ENCODE measurements at places on chromosomes 5 and 9.
A peak's percentile ranks its signal among the peaks of the same experiment; 100 is the strongest.

DNA sequence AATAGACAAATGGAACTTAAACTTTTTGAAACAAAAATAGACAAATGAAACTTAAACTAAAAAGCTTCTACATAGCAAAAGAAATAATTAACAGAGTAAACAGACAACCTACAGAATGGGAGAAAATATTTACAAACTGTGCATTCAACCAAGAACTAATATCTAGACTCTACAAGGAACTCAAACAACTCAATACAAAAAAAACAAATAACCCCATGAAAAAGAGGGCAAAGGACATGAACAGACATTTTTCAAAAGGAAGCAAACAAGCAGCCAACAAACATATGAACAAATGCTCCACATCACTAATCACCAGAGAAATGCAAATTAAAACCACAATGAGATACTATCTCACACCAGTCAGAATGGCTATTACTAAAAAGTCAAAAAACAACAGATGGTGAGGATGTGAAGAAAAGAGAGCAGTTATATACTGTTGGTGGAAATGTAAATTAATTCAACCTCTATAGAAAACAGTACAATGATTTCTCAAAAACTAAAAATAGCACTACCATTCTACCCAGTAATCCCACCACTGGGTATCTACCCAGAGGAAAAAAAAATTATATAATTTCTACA lies 170.8 kb upstream of the RGMB start:
- DNase-seq: no peak

DNA sequence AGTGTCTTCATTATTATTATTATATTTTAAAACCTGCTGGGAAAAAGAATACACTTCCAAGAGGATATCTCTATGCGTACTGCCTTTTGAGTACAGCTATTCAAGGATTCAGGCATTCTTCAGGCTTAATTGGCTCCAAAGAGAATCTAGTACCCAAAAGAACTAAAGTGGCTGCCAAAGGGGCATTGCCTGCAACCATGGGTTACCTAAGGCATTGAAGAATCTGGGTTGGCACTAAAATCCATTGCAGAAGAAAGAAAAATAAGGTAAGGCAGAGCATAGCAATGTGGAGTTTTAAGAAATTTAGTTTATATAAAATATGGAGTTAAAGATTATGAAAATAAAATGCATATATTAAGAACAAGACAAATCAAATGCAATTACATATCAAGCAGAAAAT lies 223.5 kb downstream of the TMEM161B start:
- no peak for DNase-seq

DNA sequence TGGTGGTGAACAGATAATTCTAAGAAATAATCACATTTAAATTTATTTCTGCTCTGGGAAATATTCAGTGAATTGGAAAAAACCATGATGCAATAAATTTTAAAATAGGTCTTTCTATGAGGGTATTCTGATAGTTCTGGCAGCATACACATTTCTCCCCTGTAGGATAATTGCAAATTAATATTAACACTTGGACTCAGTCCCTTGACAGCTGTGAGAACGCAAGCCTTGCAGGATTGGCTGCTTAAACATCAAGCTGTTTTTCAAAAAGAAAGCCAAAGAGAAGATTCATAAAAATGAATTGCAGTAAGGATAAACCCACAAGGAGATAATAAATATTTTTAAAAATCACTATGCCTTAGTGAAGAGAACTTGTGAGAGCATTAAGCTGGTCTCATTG lies 180.0 kb downstream of the MTRR start:
- DNase-seq: no peak

- DNase-seq: peak; percentile 41
Observed at GRCh38 chr5:150544611-150545219, 36.8 kb downstream of the NDST1 start.

DNA sequence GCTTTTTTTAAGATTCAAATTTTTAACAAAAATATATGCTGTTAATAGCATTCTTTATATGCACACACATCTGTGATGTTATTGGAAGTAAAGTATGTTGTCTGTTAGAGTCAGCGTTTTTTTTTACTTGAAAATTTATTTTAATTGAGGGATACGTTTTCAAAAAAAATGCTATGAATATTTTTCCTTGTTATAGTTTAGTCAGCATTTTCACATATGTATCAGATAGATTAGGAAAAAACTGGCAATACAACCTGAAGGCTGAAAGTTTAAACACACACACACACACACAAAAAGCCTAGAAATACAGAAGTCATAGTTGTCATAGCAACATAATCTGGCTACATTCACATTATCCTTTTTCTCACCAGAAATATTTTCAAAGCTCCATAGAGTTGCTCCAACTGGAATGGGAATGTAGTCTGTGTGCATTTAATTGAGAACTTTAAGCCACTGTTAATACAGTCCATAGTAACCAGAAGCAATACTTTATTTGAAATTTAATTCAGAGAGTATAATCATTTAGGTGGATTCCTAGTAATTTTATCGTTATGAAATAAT lies 116.6 kb downstream of the CDH12 start:
- DNase-seq: no peak

DNA sequence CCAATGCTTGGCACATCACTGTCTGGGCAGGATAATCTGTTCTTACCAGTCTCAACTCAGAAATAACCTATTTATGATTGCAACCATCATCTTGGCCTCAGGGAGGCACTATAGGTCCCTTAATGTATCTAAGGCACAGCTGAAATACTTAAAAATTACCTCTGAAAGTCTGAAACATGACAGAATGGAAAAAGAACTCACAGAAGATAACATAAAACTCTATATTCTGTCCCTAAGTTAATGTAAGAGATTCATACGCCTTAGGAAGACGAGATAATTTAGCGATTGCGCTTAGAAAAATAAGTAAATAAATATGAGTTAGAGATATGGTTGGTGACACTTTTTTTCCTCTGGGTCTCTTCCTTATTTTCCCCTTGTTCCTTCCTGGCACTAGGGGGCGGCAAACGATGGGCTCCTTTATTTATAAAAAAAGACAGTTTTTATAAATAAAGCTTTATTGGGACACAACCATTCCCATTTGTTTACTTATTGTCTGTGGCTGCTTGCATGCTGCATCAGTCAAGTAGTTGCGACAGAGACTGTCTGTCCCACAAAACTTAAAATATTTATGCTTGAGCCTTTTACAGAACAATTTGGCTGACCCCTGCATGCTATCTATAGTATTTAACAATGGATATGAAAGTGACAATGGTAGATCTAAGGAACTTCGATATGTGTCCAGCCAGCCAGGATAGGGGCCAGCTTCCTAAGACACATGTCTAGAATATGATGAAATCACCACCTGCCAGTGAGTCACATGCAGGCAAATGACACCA lies 79.6 kb downstream of the PDE4D start:
- DNase-seq: no peak

GRCh38 chr9:20683351-20684034 lies 566 bp upstream of the FOCAD start:
- DNase-seq: peak; percentile 25

GRCh38 chr5:116281309-116281708 lies 196.5 kb downstream of the COMMD10 start:
- no peak for DNase-seq

DNA sequence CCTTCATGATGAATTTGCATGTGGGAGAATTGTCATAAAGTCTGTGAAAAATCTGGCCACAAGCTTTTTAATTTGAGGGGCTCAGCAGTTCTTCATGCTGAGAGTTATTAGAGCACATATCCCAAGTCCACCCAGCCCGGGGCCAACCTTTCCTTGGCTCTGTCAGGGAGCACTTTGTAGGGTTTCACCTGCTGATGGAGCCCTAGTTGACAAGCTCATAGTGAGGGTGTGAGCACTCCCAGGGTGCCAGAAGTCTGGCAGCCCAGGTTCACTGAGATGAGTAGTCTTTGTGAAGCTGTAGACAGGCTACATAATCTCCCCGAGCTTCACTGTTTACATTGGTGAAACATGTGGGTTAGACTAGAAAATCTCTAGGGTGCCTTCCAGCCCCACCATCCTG lies 97.2 kb upstream of the NREP start:
- no peak for DNase-seq

- DNase-seq: no peak
Observed at GRCh38 chr5:104612005-104612404, 1049.4 kb upstream of the NUDT12 start.

DNA sequence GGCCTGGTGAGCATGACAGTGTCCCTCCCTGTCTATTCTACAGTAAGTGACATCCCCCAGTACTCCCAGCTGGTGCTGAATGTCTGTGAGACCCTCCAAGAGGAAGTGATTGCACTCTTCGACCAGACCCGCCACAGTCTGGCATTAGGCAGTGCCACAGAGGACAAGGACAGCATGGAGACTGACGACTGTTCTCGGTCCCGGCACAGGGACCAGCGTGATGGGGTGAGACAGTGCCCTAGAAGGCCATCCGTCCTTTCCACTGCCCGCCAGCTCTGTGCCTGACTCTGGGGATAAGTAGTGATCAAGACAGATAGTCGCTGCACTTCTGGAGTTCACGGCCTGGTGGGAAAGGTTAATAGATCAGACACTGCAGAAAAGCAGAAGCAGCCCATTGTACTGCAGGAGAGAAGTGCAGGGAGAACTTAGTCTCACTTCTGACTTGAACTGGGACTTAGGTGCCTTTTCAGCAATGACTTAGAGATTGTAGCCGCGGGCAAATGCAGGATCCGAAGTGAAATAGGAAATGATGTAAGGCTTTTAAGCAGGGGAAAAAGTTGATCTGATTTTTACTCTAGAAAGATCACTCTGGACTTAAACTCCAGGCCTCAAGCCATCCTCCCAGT lies 28.4 kb downstream of the SH3GLB2 start:
- DNase-seq: no peak

DNA sequence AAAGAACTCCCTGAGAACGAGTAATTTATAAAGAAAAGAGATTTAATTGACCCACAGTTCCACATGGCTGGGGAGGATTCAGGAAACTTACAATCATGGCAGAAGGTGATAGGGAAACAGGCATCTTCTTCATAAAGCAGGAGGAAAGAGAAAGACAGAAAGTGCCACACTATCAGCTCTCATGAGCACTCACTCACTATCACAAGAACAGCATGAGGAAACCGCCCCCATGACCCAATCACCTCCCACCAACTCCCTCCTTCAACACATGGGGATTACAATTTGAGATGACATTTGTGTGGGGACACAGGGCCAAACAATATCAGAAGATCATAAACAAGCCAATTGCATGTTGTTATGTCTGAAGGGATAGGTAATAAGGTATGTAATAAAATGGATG lies 935.9 kb upstream of the COX7C start:
- no peak for DNase-seq

- peak; percentile 42 for DNase-seq
Observed at GRCh38 chr9:72271613-72272478, 93.2 kb downstream of the ZFAND5 start.

DNA sequence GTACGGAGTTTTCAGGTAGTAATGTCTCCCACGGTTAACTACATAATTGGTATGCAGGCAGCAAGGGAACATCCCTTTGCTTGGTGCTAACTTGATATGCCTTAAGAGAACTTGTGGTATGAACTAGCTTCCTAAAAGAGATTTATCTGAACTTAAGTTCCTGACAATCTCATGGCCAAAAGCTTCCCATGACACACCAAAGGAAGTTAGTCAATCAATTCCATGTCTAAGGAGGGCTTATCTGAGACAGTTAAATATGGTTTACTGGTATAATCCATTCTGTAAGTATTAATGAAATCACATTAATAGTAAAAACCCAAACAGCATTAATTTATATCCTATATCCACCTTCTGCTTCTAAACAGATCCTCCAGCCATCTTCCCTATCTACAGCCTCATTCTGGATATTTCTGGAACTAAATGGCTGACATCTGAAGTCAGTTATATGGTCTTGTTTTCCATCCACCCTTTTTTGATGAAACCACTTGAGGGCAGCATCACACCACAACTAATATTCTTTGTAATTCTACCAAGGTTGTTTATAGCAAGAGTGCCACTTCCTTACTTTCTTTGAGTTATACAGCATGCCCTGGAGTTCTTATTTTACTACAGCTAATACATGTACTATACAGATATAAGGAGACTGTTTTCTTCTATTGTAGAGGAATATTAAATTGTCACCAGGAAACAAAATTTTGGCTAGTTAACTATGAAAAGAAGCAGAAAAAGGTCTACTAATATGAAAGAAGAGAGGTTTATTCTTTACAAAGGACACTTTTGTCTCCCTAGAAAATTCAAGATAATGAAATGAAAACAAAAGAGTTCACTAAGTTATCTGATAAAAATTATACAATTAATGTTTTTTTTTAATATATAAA lies 34.7 kb downstream of the SHOC1 start:
- DNase-seq: peak; percentile 20

- no peak for DNase-seq
Observed at GRCh38 chr5:133117166-133117911, 65.5 kb downstream of the HSPA4 start.

DNA sequence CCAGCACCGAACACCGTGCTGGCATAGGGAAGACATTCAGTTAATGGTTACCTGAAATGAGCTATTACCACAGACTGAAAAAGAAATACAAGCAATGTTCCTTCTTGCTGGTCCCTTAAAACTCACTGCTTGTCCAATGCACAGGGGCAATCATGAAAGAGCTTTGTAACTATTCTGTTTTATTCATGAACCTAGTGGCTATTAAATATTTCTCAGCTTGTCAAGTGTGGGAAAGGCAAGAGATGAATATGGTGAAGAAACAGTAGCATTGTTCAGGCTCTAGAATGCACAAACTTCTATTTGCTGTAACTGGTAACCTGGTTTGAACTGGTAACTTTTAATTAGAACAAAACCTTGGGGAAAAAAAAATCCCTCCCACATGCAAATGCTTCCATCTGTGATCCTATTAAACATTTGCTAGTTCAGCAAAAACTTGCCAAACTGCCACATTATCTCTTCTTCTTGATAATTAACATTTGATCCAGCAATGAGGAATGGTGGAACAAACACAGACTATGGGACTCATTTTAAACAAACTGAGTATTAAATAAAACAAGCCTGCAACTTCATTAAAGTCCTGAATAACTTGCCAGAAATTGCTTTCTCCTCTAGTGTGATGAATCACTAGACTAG lies 36.1 kb downstream of the YIPF5 start:
- no peak for DNase-seq

DNA sequence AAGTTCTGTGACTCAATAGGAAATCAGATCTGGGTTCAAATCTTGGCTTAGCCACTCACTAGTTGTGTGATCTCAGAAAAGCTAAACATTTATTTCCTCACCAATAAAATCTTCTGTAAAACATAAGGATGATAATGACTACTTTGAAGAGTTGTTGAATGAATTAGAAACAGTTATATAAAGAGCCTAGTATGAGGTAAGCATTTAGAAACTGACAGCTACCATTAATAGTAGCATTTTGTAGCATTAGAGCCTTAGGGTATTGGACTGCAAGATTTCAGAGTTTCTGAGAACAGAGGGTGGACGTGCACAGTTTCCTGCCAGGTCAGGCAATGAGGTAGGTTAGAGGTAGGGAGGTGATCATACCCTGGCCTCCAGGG lies 293.2 kb downstream of the CWC27 start:
- no peak for DNase-seq

- peak; percentile 58 for DNase-seq
Observed at GRCh38 chr5:177426566-177427210, at the start of gene GRK6. TSS of gene GRK6 (plus strand) at chr5:177426676. CDS start at chr5:177426846, 170 bp downstream.

GRCh38 chr5:179936976-179937681 lies 29.4 kb upstream of the TBC1D9B start:
- DNase-seq: no peak

DNA sequence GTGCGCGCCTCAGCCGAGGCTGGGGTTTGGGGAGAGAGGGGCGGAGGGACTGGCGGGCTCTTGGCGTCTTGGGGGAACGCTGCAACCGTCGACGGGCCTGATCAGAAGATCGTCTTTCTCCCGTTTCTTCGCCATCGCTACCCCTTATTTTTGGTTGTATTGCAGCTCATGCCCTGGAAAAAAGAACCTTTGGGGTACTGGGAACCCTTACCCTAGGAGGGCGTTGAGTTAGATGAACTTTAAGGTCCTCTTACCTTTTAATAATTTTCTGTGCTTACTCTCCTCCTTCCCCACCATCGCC lies 719 bp downstream of the PAIP2 start:
- peak; percentile 67 for DNase-seq

Measured in activated T-cell treated with anti-CD3 and anti-CD28 coated beads for 1 hour (primary cell).